ENCODE measurements at places on chromosomes 16 and 17. TPM values are rescaled to one million over a fixed set of nuclear protein-coding genes. Genes with fewer than 3 reads are reported as not detected.

Gene PMFBP1
- 8.5 TPM for total RNA-seq

Gene HBZ
- total RNA-seq: not detected

Gene PRRT2
- total RNA-seq: 0.78 TPM

Gene CDRT4
- 2.8 TPM for total RNA-seq

Gene KRTAP1-5
- not detected for total RNA-seq

Gene PLA2G15
- total RNA-seq: 16.9 TPM

Gene CD300LD
- total RNA-seq: not detected

Gene FAAP100
- total RNA-seq: 39.4 TPM

Gene SEZ6
- total RNA-seq: not detected

Gene MGAT5B
- 1.8 TPM for total RNA-seq

Gene PARD6A
- 9.5 TPM for total RNA-seq

Gene CFAP97D1
- total RNA-seq: not detected

Gene ETV4
- 80.3 TPM for total RNA-seq

Gene SGF29
- 31.0 TPM for total RNA-seq

Gene SLC16A11
- total RNA-seq: not detected

Gene CCDC200
- total RNA-seq: not detected

Gene TMEM235
- not detected for total RNA-seq

Gene DBNDD1
- 39.9 TPM for total RNA-seq

Gene NLGN2
- 13.9 TPM for total RNA-seq

Gene SOCS3
- total RNA-seq: 51.6 TPM

Gene TP53TG3F
- not detected for total RNA-seq

Gene NT5M
- 1.2 TPM for total RNA-seq

Gene SSTR5
- not detected for total RNA-seq

Gene ADORA2B
- 10.7 TPM for total RNA-seq

Gene SCGB1C2
- total RNA-seq: not detected

Gene ODF4
- not detected for total RNA-seq

Gene KRT13
- 45.7 TPM for total RNA-seq

Gene KRT28
- not detected for total RNA-seq

Gene CDRT15L2
- total RNA-seq: not detected

Gene OR1A1
- not detected for total RNA-seq

Gene CLEC10A
- not detected for total RNA-seq

Gene PRSS33
- 13.2 TPM for total RNA-seq

Gene PKMYT1
- total RNA-seq: 91.2 TPM

Gene TBC1D3B
- 73.5 TPM for total RNA-seq

Gene TMEM231
- total RNA-seq: 23.8 TPM

Gene PRAC1
- not detected for total RNA-seq

Gene CLEC3A
- not detected for total RNA-seq

Gene TBC1D3
- not detected for total RNA-seq

Gene CPHXL2
- total RNA-seq: not detected

Gene ZNF423
- not detected for total RNA-seq

Gene RRAD
- 2.2 TPM for total RNA-seq

Gene PLEKHH3
- total RNA-seq: 45.0 TPM

Gene RNF43
- total RNA-seq: 2.9 TPM

Gene DUS2
- 31.7 TPM for total RNA-seq

Gene KIF19
- not detected for total RNA-seq

Gene HLF
- total RNA-seq: 3.3 TPM

Gene PSMC3IP
- total RNA-seq: 32.4 TPM

Gene CNGB1
- total RNA-seq: 0.19 TPM

Gene CCL4
- not detected for total RNA-seq

Gene NKD1
- 0.20 TPM for total RNA-seq

Gene KRTAP1-1
- total RNA-seq: 15.9 TPM

Data from Calu3 (cell line).